ENCODE measurements at places on chromosomes 5 and 9.

DNA sequence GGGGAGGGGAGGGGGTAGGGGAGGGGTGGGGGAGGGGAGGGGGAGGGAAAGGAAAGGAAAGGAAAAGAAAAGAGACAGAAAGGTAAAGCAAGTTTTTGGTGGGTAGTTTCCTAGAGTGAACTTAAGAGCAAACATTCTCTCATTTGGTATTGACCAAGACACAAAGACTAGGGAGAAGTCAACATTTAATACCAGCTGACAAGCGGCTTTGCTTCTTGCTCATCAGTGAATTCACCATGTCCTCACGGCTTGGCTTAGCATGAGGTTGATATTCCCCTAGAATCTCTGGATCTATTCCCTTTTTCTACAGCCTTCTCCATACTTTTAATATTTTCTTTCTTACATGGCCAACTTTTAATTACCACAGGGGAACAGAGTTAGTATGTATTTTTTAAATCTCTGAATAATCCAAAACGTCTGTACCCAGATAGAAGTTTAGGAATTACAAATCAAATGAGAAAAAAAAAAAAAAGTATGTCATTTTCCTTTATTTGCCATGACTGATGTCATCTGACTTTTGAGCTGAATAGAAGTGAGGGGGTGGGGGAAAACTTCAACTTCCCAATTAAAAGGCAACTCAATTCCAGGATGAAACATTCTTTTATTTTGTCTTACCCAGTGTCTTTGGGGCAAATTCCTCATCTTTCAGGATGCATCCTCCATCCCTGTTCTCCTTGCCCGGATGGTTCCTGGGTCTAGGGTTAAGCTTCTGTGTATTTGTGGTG, 40.1 kb upstream of the GLIS3 start:
- no peak for DNase-seq

GRCh38 chr9:14107977-14108376, 206.0 kb downstream of the NFIB start:
- no peak for DNase-seq

GRCh38 chr5:72956324-72957140, 691 bp downstream of the FCHO2 start:
- DNase-seq, result peak; percentile 49

GRCh38 chr5:2278825-2279456, 396.2 kb upstream of the IRX4 start:
- DNase-seq, result no peak

- no peak for DNase-seq
Observed at GRCh38 chr9:136052991-136053756, 41.9 kb downstream of the NACC2 start.

GRCh38 chr9:91243029-91243428, 118.7 kb downstream of the AUH start:
- no peak for DNase-seq

- DNase-seq, result no peak
Observed at GRCh38 chr9:16883586-16883985, 13.1 kb upstream of the BNC2 start.

GRCh38 chr9:111582888-111583287, 16.6 kb downstream of the PTGR1 start:
- no peak for DNase-seq

DNA sequence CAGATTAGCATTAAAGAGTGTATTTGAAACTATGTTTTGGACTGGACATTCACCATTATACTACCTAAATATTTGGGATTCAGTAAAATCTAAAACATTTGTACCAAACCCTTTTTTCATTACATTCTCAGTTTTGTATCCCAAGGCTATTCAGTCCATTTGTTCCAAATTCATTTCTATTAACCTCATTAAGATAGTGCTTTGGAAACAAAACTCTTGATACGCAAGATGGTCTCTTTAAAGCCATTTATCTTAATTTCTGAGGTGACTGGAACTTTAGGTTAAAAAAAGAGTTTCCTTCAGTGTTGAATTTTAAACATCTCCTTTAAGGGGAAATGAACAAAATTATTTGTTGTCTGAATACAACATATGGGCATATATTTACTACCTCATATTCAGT, 702.5 kb upstream of the GRAMD2B start:
- no peak for DNase-seq

DNA sequence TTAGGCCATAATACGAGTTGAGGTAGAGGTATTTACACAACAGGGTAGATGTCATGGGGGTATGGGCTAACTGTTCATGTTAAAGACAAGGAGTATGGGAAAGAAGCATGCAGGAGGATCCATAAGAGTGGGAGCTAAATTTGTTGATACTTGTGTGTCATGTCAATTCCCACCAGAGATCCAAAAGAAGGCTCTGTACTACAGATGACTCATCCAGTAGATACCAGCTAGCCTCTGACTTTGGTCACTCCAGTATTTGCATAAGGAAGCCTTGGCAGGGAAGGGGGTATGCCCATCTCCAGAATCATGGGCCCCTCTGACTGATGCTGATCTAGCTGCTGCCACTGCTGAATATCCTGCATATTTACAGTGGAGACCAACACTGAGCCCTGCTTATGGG, 743.7 kb upstream of the GRAMD2B start:
- no peak for DNase-seq

DNA sequence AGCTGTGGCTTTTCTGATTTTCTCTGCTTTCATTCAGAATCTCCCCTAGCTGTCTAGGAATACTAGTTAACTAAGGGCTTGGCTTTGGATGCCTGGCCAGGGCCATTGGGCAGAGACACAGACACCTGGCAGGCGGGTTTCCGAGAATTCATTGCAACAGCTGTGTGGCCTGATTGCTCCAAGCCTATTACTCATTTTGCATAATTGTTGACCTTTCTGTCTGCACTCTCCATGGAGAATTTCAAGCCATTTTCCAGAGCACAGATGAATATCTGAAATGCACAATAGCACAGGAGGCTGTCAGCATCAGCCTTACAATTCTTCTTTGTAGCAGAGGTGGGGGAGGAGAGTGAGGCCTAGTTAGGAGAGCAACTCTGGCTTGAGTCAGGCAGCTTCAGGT, 310.5 kb downstream of the DMAC1 start:
- peak; percentile 87 for DNase-seq

DNA sequence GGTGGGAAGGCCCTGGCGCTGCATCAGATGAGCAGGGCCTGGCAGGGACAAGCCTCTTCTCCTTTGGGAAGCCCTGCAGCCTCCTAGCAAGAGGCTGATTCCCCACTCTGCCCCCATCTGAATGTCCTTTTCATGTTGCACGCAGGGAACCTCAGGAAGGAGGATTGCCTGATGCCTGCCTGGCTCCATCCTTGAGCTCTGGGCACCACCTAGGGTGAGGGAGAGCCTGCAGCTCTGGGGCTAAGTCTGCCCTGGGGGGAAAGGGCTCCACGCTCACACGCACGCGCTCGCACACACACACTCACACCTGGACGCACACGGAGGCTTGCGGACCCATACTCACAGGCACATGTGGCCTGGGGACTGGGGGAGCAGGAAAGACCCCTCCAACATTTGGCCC, 86.6 kb downstream of the LMX1B start:
- no peak for DNase-seq

- no peak for DNase-seq
Observed at GRCh38 chr9:114856942-114857315, 51.1 kb upstream of the TNFSF15 start.

DNA sequence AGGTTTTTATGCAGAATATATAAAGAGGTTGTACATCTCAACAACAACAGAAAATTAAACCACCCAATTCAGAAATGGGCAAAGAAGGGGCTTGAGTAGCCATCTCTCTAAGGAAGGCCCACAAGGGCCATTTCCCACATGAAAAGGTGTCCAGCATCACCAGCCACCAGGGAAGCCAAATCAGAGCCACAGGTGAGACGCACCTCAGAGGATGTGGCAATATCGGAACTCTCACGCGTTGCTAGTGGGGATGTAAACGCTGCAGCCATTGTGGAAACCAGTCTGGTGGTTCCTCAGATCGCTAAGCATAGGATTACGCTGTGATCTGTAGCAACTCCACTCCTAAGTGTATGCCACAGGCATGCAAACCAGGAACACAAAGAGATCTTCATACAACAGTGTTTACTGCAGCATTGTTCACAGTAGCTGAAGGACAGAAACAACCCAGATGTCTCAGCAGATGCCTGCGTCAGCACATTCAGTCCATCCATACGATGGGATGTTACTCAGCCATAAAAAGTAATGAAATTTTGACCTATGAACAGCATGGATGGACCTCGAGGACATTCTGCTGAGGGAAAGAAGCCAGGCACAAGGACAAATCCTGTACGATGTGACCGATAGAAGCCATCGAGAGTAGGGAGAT, 84.3 kb upstream of the CACNA1B start:
- DNase-seq, result no peak

- DNase-seq, result no peak
Observed at GRCh38 chr5:175159956-175160355, 284.0 kb downstream of the DRD1 start.

GRCh38 chr9:81604306-81605169, 84.8 kb downstream of the TLE1 start:
- DNase-seq, result no peak

- DNase-seq, result no peak
Observed at GRCh38 chr5:39816866-39817265, 392.1 kb upstream of the DAB2 start.

GRCh38 chr5:163309914-163310313, 127.5 kb upstream of the CCNG1 start:
- DNase-seq, result no peak

- no peak for DNase-seq
Observed at GRCh38 chr5:96783326-96783725, 24.4 kb downstream of the ERAP1 start.

GRCh38 chr5:15248731-15249130, 251.2 kb upstream of the FBXL7 start:
- DNase-seq, result no peak

DNA sequence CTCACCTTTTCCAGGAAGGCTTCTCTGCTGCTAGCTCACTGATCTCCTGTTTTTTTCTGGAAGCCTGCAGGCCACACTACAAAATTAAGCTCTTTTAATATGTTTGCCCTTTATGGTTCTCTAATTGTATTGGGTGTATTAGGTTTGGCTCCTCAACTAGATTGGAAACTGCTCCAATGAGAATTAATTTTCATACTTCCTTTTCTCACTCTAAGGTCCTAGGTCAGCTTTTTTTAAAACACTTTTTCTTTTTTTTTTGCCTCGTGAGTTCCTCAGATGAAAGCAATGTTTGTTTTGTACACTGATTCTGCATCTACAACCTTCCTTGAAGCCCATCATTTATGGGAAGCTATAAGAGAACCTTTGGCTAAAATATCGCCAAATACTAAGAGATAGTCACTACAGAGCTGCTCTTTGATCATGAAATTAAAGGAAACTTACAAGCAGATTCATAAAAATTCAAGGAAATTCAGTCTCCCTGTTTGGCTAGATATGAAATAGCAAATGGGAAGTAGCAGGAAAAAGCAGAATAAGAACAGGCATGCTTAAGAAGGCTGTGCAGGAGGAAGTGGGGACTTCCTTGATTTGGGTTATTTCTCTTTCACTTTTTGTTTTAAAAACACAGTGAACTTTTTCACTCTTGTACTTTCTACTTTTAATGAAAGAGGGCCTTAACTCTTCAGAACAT, 55.2 kb upstream of the FYB1 start:
- no peak for DNase-seq

DNA sequence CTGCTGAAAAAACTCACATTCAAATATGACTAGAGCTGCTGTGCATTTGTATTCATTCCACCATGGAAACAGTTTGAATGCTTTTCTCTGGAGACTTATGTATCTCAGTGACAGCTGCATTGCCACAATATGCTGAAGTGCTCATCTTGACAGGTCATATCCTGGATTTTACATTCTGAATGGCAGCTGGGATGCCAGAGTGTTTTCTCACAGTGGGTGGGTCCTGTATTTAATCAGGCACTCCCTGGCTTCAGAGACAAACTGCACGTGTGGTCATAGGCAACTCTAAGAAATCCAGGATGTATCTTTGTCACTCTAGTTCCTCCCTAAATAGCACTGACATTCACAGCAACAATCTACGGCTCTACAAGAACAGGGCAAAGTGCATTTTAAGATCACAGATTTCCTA, 75.6 kb downstream of the ST8SIA4 start:
- no peak for DNase-seq

GRCh38 chr9:5582835-5583195, 46.1 kb upstream of the RIC1 start:
- no peak for DNase-seq

DNA sequence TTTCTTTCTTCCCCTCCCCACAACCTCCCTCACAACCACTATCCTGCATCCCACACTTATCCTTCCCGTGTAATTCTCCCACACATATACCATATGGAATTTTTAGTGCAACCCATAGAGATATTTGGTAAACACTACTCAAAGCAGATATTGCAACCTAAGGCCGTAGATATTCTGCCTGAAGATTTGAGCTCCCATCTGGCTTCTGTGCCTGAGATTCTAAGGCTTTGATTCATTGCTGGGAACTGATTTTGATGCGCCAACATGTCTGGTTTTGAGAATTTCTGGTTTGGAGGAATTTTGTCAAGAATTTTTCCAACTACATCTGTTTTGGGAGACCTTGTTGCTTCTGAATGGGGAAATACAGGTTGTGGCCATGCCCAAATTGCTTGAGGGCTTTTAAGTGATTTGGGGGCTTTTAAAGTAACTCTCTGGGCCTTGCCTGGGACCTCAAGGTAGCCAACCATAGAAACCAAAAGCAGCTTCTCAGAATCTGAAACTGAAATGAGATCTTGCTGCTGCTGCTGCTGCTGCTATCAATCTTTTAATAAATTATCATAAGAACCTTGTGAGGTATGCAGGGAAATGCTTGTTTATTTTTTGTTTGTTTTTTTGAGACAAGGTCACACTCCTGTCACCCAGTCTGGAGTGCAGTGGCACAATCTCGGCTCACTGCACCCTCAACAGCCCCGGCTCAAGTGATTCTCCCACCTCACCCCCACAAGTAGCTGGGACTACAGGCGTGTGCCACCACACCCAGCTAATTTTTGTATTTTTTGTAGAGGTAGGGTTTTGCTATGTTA, 36.2 kb downstream of the PLAC8L1 start:
- no peak for DNase-seq

GRCh38 chr5:171598641-171599152, 179.2 kb downstream of the FGF18 start:
- DNase-seq, result no peak

DNA sequence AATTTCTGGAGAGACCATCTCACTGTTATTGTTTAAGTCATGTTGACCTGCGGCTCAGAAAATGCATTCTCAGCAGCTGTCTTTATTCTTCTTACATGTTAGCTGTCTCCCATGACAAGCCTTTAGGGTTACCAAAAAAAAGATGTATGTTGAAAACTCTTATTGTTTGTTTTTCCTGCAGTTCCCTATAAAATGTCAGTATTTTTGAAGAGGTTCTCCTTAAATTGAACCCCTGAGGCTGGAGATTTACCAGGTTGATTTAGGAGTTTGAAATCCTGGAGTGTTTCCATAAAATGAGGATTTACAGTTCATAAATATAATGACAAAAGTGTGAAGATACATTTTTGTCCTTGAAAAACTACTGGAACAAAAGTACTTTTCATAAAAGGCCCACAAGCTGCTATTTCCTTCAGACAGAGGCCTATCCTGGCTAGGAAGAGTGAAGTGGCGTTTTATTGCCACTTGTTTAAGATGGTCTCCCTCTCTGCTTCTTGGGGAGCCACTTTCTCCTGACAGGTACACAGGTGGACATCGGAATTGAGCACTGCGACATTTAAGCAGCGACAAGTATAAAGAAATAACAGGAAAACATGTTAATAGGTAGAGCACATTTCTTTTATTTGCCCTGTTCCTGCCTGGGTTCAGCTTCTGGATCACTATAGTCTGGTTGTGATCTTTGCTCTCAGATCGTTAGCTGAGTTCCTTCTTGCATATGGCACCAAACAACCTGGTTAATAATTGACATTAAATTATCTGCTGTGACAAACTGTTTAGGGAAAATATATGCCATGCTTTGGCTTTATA, 344.8 kb upstream of the RPS23 start:
- no peak for DNase-seq

GRCh38 chr5:23318960-23319359, 188.4 kb upstream of the PRDM9 start:
- DNase-seq, result no peak
